ENCODE measurements at places on chromosomes 5 and 9.

DNA sequence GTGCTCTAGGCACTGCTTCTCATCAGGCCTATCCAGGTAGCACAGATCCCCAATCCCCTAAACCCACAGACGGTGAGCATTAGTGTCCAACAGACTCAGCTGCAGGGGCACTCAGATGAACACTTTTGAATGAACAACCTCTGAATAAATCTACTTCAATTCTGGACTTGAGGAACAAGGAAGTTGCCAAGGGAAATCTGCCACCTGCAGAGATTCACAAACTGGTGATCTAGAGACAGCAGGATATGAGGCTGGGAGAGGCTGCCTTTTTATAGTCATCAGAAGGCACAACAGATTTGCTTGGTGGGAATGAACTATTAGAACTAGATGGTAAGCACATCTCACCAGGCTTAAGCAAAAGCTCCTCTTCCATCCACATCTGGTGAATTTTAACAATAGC, 7.0 kb upstream of the HK3 start:
- no peak for DNase-seq

DNA sequence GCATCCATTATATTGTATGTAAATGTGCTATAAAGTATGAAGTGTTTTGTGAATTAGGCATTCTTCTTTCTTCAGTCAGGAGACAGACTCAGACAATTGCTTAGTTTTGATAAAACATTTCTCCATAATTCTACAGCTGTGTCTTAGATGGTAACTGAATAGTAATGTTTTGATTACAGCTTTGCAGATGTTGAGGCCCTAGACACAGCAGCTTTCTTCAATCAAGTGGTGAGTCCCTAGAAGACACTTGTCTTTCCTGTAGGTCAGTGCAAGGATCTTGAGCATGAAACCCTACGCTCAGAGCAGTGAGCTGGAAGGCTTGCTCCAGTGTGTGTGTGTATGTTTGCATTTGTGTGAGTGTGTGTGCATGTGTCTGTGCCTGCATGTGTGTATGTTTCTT, 46.8 kb upstream of the CD180 start:
- no peak for DNase-seq

GRCh38 chr9:4833781-4834560, 41.2 kb downstream of the RCL1 start:
- DNase-seq = no peak

- DNase-seq = no peak
Measured at GRCh38 chr9:122377241-122378164, 6.7 kb downstream of the PTGS1 start.

GRCh38 chr9:78857373-78858225, 560.7 kb downstream of the PSAT1 start:
- no peak for DNase-seq

DNA sequence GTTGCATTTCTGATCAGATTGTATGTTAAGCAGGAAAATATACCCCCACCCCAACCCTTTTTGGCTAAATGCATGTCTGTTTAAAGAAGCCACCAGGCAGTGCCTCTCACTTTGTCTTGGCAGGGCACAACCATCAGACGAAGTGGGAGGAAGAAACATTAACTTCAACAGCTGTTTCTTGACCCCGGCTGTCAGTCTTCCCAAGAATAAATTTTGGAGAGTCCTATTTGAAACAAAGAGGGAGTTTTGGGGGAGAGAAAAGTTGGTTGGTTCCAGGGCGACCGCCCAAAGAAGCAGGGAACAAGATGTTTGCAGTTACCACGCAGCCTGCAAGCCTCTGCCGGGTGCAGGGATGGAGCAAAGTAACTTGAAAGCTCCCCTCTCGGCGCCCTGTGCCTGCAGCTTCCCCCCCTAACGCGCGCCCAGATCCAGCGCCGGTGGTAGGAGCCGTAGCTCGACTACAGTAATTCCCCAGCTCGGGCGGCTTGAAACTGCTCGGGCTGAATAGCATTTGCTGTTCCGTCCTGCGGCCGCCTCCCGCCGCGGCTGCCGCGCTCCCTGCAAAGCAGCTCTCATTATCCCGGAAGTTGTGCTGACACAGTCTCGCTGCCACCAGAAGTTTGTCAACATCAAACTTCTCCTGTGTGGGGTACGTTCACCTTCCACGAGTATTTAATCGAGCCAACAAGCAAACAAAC, 100.7 kb upstream of the SSBP2 start:
- DNase-seq = peak; percentile 93

DNA sequence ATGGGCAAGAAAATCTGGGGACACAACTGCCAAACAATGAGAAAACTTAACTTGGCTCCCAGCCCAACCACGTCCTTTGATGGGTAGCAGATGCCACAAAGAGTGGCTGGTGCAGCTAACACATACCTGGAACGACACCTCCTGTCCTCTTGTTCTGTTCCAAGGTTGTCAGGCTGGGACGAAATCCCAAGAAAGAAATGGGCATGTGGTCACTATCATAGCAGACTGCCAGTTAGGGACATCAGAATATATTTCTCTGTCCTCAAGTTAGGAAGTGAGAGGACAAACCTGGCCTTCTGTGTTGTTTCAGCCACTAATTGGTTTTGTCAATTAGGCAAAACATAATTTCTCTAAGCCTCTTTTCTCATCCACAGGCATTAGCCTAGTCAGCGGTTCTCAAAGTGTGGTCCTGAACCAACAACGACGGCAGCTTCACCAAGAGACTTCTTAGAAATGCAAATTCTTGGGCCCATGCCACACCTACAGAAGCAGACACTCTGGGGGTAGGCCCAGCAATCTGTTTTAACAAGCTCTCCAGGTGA, 63.4 kb downstream of the RAPGEF1 start:
- peak; percentile 67 for DNase-seq

DNA sequence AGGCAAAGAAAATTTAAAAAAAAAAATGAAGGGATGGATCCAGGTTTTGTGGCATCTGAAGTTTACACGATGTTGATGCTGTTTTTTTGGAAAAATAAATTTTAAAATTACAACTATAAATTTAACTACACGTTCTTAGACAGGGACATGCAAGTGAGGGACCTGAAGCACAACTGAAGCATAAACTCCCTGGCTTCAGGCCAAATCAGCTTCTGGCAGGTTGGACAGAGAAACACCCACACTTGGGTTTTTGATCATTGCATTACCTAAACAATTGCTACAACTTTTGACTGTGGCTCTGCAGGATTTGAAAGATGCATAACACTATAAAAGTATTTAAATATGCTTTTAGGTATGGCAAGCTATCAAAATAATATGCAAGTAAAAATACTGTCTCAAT, 1318.3 kb upstream of the DMAC1 start:
- DNase-seq = no peak

GRCh38 chr5:135577421-135577820, 1.4 kb downstream of the CXCL14 start:
- DNase-seq = no peak

DNA sequence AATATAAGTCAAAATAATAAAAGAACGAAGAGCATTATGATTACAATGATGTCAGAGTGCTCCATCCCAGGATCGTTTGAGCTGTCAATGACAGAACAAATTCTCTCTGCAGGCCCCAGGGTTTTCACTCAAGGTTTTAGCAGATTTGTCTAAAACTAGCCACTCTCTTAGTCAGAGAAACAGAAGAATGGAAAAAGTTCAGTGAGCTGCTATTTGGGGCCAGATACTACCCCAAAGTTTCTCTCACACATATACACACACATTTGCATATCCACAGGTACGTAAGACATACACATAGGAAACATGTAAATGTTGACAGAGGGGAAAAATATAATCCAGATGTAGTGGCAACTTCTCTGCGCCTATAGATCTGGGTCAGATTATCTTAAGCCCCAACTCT, 76.3 kb upstream of the SEMA6A start:
- no peak for DNase-seq

GRCh38 chr5:86864051-86864450, 246.3 kb downstream of the COX7C start:
- no peak for DNase-seq

DNA sequence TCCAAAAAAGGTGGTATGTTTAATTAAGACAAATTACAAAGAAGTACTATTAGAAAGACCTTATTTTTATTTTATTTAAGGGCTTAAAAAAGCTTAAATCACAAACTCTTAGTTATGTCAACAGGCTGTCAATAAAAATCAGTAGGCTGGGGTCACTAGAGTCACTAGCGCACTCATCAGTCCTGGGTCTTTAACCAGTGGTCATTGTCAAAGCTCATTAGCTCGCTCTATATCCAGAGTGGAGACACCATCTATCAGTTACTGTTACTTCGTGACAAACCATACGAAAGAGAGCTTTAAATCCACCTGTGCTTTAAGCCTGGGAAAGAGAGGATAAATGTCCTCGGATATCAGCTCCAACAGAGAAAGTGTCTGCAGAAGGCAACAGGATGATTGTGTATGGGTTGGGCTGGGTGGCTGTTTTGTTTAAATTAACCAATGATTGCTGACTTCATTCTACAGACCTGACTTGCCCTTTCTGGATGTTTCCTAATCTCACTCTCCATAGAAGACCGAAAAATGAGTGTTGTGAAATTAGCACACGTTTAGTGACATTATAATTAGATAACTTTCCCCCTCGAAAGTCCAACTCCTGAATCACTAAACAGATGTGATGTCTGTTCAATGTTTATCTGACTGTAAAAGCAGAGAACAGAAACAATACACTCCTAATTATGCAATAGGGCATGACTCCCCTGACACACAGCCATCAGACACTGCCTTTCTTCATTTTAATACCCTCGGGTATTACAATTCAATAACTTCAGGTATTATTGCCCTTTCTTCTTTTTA, 123.6 kb upstream of the TNPO1 start:
- DNase-seq = no peak

- DNase-seq = no peak
Measured at GRCh38 chr9:134329886-134330285, 3.6 kb downstream of the RXRA start.

- no peak for DNase-seq
Measured at GRCh38 chr5:75611311-75612225, at the start of gene ANKDD1B. TSS of gene ANKDD1B (plus strand) at chr5:75611453. CDS start at chr5:75611635, 182 bp downstream.

DNA sequence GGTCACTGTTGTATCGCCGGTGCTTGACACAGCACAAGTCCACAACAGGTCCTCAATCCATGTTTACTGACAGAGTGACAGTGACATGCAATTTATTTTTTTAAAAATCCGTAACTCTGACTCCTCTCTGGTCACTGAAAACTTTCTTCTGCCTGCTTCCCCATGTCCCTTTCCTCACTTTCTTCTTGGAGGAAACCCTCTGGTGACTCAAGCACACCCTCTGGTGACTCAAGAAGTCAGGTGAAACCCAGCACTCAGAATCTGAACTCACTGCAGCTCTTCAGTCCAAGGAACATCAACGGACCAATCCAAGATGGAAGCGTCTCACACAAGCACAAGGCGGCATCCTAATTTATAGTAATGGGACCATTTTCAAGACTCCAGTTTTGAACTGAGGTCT, 245.9 kb downstream of the FSTL4 start:
- DNase-seq = no peak

DNA sequence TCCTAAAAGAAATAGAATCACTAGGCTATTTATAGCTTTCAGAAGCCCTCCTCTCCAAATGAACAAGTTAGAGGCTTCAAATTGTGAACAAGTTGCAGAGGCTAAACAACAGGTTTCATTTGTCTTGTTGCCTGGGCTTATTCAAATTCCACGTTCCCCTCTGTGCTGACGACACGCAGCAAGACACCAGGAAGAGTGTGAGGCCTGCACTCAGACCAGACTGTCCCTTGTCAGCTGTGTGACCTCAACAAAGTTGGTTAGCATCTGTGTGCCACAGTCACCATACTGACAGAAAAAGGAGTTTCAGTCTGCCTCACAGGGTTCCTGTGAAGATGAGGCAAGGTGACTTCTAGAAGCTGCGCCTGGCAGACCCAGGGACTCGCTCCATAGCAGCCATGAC, 22.1 kb upstream of the GABBR2 start:
- DNase-seq = no peak

DNA sequence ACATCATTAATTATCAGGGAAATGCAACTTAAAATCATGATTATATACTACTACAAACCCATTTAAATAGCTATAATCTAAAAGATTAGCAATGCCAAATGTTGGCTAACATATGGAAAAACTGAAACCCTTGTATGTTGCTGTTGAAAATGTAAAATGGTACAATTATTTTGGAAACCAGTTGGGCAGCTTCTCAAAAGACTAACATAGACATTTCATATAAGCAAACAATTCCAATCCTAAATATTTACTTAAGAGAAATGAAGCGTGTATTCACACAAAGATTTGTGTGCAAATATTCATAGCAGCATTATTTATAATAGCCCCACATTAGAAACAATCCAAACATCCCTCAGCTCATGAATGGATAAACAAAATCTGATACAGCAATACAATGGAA, 106.2 kb downstream of the ADAMTS12 start:
- DNase-seq = no peak

GRCh38 chr9:93397661-93398373, 53.7 kb upstream of the FAM120A start:
- DNase-seq = no peak

GRCh38 chr5:7980881-7981280, 111.9 kb downstream of the MTRR start:
- no peak for DNase-seq

DNA sequence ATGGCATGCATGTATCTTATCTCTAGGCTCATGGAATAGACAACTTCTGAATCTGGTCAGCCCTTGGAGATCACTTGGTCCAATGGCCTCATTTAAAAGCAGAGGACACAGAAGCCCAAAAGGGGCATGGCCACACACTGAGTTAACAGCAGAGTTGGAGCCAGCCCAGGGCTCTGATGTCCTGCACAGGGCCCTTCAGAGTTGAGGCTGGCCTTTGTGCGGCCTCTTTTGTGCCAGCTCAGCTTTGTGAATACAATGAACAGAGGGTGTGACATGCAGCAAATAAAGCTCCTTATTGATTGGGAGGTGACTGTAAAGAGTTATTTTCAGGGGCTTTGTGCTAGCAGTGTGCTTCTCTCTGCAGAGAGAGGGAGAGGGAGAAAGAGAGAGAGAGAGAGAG, 150.1 kb upstream of the STK32A start:
- DNase-seq = no peak

GRCh38 chr9:137186385-137186784, 2.0 kb downstream of the ANAPC2 start:
- no peak for DNase-seq

DNA sequence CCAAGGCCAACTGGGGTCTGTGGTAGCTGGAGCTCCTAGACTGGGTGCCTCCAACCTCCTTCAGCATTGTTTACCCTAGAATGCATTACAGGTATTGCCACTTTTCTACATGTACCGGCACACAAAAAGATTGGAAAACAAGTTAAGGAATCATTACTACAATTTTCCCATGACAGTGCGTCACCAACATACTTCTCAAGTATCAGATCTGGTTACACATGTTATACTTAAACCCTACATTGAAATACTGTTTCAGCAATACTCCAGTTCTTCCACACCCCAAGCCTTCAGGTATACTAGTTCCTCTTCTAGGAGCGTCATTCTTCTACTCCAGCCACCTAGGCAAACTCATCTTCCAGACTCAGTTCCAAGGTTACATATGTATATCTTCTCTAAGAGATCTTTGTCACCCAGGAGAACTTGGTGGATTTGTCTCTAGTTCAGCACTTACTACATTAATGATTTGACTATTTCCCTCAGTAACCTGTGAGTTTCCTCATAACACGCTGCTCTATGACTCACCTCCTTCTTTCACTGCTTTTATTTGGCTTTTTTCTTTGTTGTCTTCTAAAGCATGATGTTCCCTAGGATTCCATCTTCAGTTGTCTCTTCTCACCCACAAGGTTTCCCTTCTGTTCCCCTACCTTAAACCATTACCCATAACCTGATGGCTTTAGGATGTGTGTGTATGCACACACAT, 217.0 kb downstream of the AP3B1 start:
- DNase-seq = no peak

- DNase-seq = no peak
Measured at GRCh38 chr9:116925121-116925520, 238.0 kb downstream of the TRIM32 start.

- DNase-seq = no peak
Measured at GRCh38 chr5:67771221-67771620, 444.3 kb upstream of the PIK3R1 start.

GRCh38 chr9:99166149-99166548, 55.6 kb downstream of the ALG2 start:
- DNase-seq = no peak
